Stimulated activated CD4-positive, alpha-beta T cell treated with anti-CD3 and anti-CD28 coated beads, TNF-alpha, amount 100 ng/mL, for 48 hours (primary cell): ENCODE measurements at places on chromosomes 6 and 20.

GRCh38 chr6:23754197-23754596, 371.8 kb upstream of the NRSN1 start:
- DNase-seq = no peak

GRCh38 chr20:4925842-4926530, 75.3 kb downstream of the SLC23A2 start:
- no peak for DNase-seq

- DNase-seq = no peak
Observed at GRCh38 chr6:95935736-95936135, 80.0 kb upstream of the FUT9 start.

DNA sequence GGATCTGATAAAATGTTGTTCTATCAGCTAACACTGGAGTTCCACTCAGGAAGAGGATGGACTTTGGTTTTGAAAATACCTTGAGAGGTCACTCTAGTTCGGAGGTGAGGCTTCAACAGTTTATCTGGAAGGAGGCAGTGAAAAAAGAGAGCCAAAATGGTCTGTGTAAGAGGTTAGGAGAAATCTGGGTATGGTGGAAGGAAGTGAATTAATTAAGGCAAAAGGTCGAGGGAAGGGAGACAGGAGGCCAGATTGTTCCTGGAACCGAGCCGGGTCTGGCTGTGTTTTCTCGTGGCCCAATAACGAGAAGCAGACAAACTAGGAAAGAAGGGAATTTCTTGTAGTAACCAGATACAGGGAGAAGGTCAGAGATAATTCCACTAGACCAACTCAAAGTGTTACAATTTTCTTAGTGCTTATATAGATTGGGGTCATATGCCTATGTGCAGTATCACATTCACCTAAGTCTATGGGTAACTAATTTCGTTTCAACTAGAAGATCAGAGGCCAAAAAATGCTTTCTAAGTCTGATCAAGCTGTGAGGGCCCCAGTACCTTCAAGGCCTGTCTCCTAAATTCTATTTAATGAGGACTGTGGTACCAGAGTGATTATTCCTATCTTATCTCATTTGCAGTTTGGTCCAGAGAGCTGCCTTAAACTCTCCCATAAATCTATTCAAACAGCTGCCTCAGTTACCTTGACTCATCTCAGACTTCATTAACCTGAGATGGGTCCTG, 96.0 kb upstream of the SNX9 start:
- DNase-seq = no peak

- DNase-seq = no peak
Observed at GRCh38 chr6:100228437-100228833, 234.4 kb upstream of the MCHR2 start.

DNA sequence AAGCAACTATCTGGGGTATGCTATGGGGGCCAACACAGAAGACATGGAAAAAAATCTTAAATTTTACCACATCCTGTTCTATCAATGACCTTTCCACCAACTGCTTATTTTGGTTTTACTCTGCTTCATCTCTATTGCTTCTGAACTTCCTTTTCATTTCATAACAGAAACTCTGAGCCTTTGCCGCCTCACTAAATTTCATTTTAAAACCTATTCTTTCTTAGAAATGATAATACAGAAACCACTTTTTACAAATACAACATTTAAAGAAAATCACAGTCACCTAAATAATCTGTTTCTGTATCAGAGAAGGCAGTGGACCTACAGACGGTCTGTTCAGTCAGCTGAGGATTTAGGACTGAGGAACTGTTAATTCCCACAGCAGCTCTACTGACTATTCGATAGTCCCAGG, 117.5 kb downstream of the KCNQ5 start:
- DNase-seq = no peak

DNA sequence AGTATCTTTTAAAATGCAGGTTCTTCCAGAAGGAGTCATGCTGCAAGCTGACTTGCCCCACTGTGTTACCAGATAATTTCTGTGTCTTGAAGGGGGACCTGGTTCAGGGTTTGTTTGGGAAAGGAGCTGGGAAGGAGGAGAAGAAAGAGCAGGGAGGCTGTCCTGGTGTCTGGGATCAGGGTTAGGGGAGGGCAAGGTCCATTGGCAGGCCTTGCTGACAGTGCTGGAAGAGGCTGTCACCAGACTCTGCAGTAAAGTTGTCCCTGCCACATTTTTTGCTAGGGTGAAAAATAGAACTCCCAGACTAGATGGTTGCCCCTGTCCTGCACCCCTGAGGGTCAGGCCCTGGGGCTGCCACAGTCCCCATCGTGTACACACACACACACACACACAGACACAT, 14.9 kb downstream of the GLP1R start:
- DNase-seq = no peak

- DNase-seq = no peak
Observed at GRCh38 chr6:7215798-7216231, 97.2 kb downstream of the SSR1 start.

GRCh38 chr6:75306064-75306463, 21.5 kb upstream of the TMEM30A start:
- no peak for DNase-seq

DNA sequence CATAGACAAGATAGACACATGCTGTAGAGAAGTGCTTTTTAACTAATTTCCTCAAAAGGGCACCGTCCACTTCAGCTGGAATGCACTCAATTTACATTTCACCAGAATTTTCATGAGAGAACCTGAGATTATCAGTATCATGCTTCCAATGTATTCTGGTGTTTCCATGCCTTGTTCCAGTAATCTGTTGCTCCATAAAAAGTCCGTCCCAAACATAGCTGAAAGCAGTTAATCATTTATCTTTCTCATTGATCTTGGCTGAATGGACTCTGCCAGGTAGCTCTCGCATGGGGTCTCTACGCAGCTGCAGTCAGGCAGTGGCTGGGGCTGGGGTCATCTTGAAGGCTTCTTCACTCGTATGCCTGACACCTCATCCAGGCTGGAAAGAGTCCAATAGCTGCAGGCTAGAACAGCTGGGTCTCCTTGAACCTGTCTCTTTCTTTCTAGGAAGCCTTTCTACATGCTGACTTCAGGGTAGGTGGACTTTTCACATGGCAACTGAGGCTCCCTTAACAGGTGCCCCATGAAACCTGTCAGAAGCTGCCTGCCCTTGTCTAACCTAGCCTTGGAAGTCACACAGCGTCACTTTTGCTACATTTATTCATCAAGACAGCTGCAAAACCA, 18.6 kb upstream of the COL12A1 start:
- no peak for DNase-seq

GRCh38 chr6:47653706-47654105, 44.7 kb upstream of the ADGRF4 start:
- DNase-seq = no peak

GRCh38 chr20:5863040-5863833, 87.1 kb downstream of the TRMT6 start:
- DNase-seq = no peak

GRCh38 chr6:33193619-33194018, 1.4 kb upstream of the COL11A2 start:
- no peak for DNase-seq

DNA sequence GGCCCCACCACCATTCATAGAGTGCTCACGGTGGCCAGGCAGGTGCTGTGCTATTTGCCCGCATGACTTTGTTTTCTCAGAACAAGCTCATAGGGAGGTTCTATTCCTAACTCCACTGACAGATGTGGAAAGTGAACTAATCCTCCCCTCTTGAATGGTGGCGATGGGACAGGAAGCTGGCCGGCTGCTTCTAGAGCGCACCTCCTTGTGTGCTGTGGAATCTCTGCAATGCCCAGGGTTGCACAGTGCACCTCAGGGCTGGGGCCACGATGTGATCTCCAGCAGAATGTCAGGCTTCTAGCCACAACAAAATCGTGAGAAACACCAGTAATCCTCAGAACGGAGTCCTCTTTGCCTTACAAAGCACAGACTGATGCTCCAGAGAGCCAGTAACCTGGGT, 53.8 kb upstream of the SLC22A23 start:
- no peak for DNase-seq

GRCh38 chr20:46563860-46564221, 13.4 kb upstream of the OCSTAMP start:
- no peak for DNase-seq

DNA sequence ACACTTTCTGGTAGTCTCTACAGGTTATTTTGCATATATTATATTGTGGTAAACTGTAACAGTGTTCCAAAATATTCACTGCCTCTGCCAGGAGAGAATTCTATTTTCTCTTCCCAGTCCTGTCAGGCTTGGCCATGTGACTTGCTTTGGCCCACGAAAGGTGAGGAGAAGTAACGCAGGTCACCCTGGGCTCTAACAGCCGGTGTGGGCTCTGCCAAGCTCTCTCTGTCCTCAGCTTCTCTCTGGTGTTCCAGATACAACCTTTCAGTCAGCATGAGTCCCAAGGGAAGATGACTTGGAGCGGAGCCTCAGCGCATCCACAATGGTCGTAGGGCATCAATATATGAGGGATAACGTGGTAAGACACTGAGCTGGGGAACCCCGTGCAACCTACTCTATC, 113.0 kb upstream of the RREB1 start:
- no peak for DNase-seq

- DNase-seq = no peak
Observed at GRCh38 chr6:88490908-88491264, 324.7 kb upstream of the CNR1 start.

GRCh38 chr6:9647071-9647445, 767.8 kb downstream of the TFAP2A start:
- DNase-seq = no peak

DNA sequence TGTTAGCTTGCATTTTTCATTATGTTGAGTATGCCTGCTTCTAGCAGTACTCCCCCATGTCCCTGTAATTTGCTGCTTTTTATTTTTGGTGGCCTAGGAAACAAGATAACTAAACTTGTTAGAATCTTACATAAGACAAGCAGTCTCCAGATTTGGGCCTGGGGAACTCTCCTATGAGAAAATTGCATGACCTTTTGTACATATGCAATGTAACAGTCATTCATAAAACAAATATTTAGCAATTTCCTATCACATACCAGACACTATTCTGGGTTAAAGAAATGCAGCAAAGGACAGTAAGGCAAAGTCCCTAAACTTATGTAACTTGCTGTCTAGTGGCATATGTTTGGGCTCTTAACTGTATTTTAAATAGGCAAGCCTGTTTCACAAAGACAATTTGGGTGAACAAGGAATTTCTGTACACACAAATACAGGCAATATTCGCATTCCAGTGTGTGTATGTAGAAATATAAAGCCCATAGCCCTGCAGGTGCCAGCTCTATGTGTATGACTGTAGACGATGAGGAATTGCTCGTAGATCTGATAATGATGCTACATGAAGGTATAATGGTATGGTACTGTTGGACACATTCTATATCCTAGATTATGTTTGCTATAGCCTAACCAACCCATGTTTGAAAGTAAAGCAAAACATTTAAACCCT, 305.2 kb upstream of the CITED2 start:
- DNase-seq = no peak

DNA sequence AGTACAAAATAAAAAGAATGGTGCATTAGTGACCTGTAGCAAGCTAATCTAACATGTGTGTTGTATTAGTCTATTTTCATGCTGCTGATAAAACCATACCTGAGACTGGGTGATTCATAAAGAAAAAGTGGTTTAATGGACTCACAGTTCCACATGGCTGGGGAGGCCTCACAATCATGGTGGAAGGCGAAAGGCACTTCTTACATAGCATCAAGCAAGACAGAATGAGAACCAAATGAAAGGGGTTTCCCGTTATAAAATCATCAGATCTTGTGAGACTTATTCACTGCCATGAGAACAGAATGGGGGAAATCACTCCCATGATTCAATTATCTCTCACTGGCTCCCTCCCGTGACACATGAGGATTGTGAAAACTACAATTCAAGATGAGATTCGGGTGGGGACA, 45.4 kb upstream of the AIG1 start:
- DNase-seq = no peak

DNA sequence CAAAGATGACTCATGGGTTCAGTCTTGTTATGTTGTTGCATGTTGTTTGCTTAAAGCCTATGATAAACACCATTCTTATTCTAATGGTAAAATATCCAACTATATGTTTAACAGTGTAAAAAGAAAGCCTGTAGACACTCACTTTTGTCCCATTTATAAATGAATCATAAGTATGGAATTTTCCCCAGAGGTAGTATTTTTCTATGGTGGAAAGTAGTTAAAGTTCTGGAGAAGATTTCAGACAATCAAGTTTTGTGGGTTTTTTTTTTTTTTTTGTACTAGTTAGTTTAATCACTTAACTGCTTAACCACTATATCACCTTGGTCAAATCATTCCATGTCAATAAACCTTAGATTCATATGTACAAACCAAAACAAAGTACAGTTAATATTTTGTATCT, 35.8 kb downstream of the PTCHD4 start:
- DNase-seq = no peak

DNA sequence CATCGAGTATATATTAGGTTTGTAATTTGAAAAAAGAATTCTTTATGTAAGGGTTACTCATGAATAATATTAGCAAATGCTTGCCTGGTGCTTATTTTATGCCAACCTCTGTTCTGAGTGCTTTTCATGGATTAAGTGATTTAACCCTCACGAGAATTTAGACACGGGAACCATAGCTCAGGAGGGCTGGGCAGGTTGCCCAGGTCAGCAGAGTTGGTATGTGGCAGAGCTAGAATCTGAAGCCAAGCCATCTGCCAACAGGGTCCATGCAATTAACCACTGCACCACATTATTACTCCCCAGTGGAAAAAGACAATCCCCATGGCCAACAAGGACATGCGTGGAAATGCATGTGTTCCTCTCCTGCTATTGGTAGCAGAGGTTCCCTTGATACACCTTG, 345.6 kb downstream of the CDC5L start:
- DNase-seq = no peak

DNA sequence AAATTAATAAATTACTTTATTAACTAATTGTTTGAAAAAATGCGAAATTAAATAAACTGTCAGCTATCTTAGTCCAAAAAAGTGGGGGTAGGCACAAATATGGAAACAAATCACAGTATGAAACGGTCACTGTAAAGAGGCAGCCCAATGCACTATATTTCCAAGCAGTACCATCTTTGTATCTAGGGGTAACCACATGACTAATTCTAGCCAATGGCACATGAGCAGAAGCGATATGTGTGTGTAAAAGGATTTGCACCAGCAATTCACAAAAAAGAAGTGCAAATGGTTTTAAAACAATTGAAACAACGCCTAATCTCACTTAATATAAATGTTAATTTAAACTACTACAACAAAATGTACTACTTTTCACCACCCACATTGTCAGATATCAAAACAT, 164.9 kb upstream of the PRND start:
- DNase-seq = no peak

GRCh38 chr6:129662980-129663431, 47.0 kb downstream of the ARHGAP18 start:
- DNase-seq = no peak

- DNase-seq = no peak
Observed at GRCh38 chr6:139164001-139164400, 29.1 kb downstream of the HECA start.

- no peak for DNase-seq
Observed at GRCh38 chr6:101397199-101397598, 3.7 kb downstream of the GRIK2 start.
